ENCODE measurements at places on chromosomes 11 and 22.

DNA sequence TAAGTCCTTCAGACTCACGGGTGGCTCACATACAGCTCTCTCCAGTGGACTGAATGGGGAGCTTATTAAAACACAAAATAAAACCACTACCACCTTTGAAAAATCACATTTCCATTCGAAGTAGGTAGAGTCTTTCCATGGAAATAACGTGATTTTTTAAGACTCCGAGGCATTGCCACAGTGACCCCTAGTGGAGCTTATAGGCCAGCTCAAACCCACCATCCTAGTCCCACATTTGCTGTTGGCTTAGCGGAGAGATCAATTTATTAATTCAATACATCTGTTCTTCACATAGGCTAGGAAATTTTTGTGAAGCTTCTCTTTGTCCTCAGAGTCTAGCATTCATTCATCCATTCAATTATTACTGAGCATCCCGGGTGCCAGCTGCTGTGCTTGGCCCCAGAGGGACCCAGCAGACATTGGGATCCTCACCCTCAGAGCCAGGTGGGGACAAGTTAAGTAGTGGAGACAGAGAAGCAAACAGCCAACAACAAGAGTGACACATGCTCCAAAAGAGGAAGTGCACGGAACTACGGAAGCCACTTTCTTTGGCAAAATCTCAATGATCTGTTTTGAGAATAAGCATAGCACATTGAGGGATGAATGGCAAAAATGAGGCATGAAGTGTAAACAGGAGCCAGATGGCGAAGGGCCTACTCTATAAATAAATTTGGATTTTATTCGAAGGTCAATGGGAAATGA lies 10.2 kb upstream of the P4HA3 start:
- no peak for DNase-seq

- DNase-seq, result no peak
Measured at GRCh38 chr22:37917874-37918548, 11.9 kb downstream of the MICALL1 start.

DNA sequence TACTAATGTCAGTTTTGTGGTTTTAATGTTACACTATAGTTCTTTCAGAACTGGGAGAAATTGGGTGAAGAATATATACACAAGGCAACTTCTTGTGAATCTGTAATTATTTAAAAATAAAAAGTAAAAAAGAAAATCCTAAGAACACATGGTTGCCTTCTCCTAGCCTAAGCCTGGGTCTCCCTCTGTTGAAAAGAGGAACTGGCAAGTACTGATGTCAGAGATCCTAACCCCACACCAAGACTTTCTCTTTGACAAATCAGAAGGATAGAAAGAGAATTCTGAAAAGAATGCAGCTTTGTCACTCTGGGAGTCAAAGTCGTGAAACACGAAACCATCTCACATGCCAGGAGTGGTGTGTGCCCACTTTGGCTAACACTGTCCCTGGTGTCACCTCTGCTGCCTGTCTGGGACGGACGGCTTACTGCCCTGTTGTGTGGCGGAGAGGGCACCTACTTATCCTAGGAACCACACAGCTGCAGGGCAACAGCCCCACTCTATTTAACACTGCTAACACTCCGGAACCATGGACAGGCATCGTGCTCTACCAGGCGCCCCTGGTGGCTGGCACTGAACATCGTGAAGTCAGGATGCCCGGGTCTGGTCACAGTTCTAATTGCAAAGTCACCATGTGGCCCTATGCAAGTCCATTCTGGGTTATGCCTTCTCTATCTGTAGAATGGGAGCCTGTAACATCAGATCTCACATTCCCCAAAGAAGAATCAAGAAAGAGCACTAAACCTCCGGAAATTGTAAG lies 108.7 kb upstream of the CD82 start:
- DNase-seq, result no peak

- no peak for DNase-seq
Measured at GRCh38 chr11:19985111-19985510, 175.2 kb downstream of the DBX1 start.

GRCh38 chr11:19746086-19746485 lies 33.4 kb downstream of the NAV2 start:
- DNase-seq, result no peak

DNA sequence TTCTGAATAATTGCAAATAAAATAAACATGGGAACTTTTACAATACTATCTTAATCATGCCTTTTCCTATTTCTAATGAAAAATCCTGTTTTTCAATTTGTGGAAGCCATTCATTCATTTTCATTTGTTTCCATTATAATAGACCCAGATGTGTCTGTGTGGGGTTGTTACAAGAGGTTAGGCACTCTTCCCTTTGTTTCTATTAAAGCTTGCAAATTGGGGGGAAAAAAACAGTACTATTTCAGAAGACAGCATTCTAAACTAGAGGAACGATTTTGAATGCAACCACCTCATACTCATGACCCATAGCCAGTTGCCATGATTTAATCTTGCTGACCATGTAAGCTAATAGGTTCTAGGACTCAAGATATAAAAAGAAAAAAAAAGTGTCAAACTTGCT lies 175.5 kb downstream of the SOX6 start:
- DNase-seq, result no peak

- DNase-seq, result no peak
Measured at GRCh38 chr11:116888884-116889549, 51.6 kb upstream of the APOA1 start.

Data from EL (cell line).